ENCODE measurements at places on chromosomes 2 and 18.

GRCh38 chr2:237457388-237457941, 29.6 kb upstream of the MLPH start:
- no peak overlapping the region for H3K4me3 ChIP-seq
- no peaks in the 10 kb centered on the region for H3K36me3 ChIP-seq
- no peak for DNase-seq
- H3K27me3 ChIP-seq, result no peaks in the 10 kb centered on the region

GRCh38 chr2:20190876-20191713, 33.8 kb downstream of the SDC1 start:
- peak; percentile 86 for DNase-seq
- no peaks in the 10 kb centered on the region for H3K36me3 ChIP-seq
- H3K4me1 ChIP-seq, result peaks cover 11% of the 10 kb centered on the region
- H3K27me3 ChIP-seq, result no peaks in the 10 kb centered on the region
- H3K4me3 ChIP-seq, result no peak overlapping the region

- H3K4me3 ChIP-seq, result no peak overlapping the region
- H3K36me3 ChIP-seq, result peaks cover 14% of the 10 kb centered on the region
- no peaks in the 10 kb centered on the region for H3K27me3 ChIP-seq
- H3K27ac ChIP-seq, result no peak overlapping the region
Observed at GRCh38 chr18:49834258-49834657, 20.9 kb upstream of the ACAA2 start.

GRCh38 chr2:5727235-5727634, 35.1 kb downstream of the SOX11 start:
- no peak overlapping the region for H3K27ac ChIP-seq
- no peaks in the 10 kb centered on the region for H3K4me1 ChIP-seq
- no peak for DNase-seq
- H3K36me3 ChIP-seq, result no peaks in the 10 kb centered on the region
- no peaks in the 10 kb centered on the region for H3K27me3 ChIP-seq

GRCh38 chr2:112093216-112093615, 38.1 kb downstream of the TMEM87B start:
- H3K27ac ChIP-seq, result no peak overlapping the region
- no peaks in the 10 kb centered on the region for H3K27me3 ChIP-seq
- H3K4me3 ChIP-seq, result no peak overlapping the region
- no peaks in the 10 kb centered on the region for H3K4me1 ChIP-seq
- H3K36me3 ChIP-seq, result peaks cover 7% of the 10 kb centered on the region
